ENCODE measurements at places on chromosomes 16 and 17. TPM values are rescaled to one million over a fixed set of nuclear protein-coding genes. Genes with fewer than 3 reads are reported as not detected.

- DNase-seq = no peak
- no peaks in the 10 kb centered on the region for H3K27me3 ChIP-seq
- H3K27ac ChIP-seq = no peak overlapping the region
- H3K36me3 ChIP-seq = no peaks in the 10 kb centered on the region
- no peaks in the 10 kb centered on the region for H3K4me1 ChIP-seq
These were observed 100.7 kb downstream of the OR1D5 start for GRCh38 chr17:2962729-2963128.

- H3K27me3 ChIP-seq = no peaks in the 10 kb centered on the region
- no peaks in the 10 kb centered on the region for H3K4me1 ChIP-seq
- no peaks in the 10 kb centered on the region for H3K36me3 ChIP-seq
- H3K4me3 ChIP-seq = no peak overlapping the region
- peak; percentile 28 for DNase-seq
These were observed 104.4 kb downstream of the MYO1D start for GRCh38 chr17:32772453-32773025.

- peaks cover 16% of the 10 kb centered on the region for H3K36me3 ChIP-seq
- DNase-seq = no peak
- H3K27ac ChIP-seq = no peak overlapping the region
- no peaks in the 10 kb centered on the region for H3K27me3 ChIP-seq
These were observed 35.5 kb upstream of the ITGA2B start for GRCh38 chr17:44424828-44425461.

- H3K36me3 ChIP-seq = no peaks in the 10 kb centered on the region
- peaks cover 6% of the 10 kb centered on the region for H3K4me1 ChIP-seq
- DNase-seq = no peak
- H3K27ac ChIP-seq = no peak overlapping the region
These were observed 12.6 kb downstream of the THRA start for GRCh38 chr17:40075201-40075941.

- peaks cover 18% of the 10 kb centered on the region for H3K4me1 ChIP-seq
- H3K27me3 ChIP-seq = no peaks in the 10 kb centered on the region
- no peak overlapping the region for H3K4me3 ChIP-seq
- H3K36me3 ChIP-seq = no peaks in the 10 kb centered on the region
- DNase-seq = no peak
- no peak overlapping the region for H3K27ac ChIP-seq
These were observed 5.0 kb upstream of the ARHGAP27 start for GRCh38 chr17:45437465-45438283.

GRCh38 chr16:23948949-23949411 lies 113.2 kb downstream of the PRKCB start:
- no peak overlapping the region for H3K4me3 ChIP-seq
- peaks cover 41% of the 10 kb centered on the region for H3K4me1 ChIP-seq
- peaks cover 14% of the 10 kb centered on the region for H3K36me3 ChIP-seq
- H3K27ac ChIP-seq = peak overlapping the region; percentile 42

The SEPHS2 gene
- 85.9 TPM for total RNA-seq

- H3K4me1 ChIP-seq = no peaks in the 10 kb centered on the region
- no peaks in the 10 kb centered on the region for H3K27me3 ChIP-seq
- H3K36me3 ChIP-seq = no peaks in the 10 kb centered on the region
- H3K27ac ChIP-seq = no peak overlapping the region
- H3K4me3 ChIP-seq = no peak overlapping the region
These were observed 158.5 kb upstream of the CACNG5 start for GRCh38 chr17:66676421-66676820.

DNA sequence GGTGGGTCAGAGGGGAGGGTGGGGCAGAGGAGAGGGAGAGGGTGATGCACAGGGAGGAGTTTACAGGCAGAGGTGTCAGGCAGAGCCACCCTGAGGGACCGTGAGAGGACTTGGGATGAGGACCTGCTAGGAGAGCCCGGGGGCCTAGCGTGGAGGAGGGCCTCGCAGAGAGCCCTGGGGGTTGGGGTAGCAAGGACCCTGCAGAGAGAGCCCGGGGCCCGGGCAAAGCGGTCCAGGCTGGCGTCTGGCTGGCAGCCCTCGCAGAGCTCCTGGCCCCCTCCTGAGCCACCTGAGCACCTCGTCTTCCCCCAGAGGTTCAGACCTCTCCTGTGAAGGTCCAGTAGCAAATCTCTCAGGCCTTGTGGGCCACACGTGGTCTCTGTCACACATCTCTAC lies 42.0 kb upstream of the ZNF469 start:
- no peaks in the 10 kb centered on the region for H3K27me3 ChIP-seq
- H3K36me3 ChIP-seq = no peaks in the 10 kb centered on the region
- H3K4me3 ChIP-seq = no peak overlapping the region
- no peak overlapping the region for H3K27ac ChIP-seq

DNA sequence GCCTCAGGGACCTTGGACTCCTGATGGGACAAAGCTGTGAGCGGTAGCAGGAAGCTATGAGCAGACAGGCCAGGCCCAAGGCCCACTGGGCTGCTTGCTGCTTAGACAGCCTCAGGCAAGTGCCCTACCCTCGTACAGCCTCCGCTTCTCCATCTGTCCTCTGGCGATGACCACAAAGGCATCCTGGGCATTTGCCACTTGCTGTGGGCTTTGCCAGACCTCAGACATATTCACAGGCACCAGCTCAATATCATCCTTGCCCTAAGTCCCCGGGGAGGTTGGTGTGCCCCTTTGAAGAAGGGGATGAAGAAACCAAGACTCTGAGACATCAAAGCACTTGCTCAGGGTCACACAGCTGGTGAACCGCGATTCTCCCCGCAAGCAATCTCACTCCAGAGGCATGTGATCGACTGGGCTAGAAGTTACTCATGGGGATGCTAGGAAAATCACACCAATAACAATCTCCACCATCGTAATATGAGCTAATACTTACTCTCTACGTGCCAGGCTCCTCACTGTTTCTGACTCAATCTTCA lies 21.7 kb downstream of the PPL start:
- H3K4me1 ChIP-seq = no peaks in the 10 kb centered on the region
- H3K36me3 ChIP-seq = no peaks in the 10 kb centered on the region
- no peaks in the 10 kb centered on the region for H3K27me3 ChIP-seq
- DNase-seq = no peak

The TSPOAP1 gene
- 6.5 TPM for total RNA-seq

Data from GM12878 (cell line).